ENCODE measurements at places on chromosomes 4 and X.

GRCh38 chrX:133610056-133610455, 194.8 kb upstream of the GPC4 start:
- H3K27me3 ChIP-seq, result no peaks in the 10 kb centered on the region
- no peak for DNase-seq
- H3K36me3 ChIP-seq, result no peaks in the 10 kb centered on the region

DNA sequence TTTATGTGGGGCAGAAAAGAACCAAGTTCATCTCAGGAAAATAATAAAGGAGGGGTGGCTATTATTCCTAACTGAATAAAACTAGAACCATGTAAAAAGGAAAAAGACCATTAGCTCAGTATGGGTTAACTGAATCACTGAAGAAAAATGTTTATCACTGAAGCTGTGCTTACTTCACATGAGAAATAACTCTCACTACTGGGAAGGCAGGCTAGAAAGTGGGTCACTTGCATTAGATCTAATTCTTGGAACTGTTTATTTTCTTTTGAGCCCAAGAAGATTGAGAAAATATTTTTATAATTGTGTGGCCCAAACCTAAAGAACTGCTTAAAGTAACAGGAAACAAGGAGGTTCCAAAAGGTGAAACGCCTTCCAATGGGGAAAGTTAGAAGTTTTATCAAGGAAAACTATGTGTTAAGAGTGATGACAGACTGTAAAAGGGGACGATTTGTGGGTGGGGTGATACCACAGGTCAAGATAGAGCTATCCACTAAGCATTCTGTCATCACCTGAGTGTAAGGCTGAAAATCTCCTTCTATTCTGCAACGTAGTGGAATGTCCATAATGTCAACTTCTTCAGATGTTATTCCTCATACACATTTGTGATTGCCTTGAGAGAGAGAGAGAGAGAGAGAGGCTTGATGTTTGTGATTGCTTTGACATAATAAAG, 1083.5 kb downstream of the PCDH7 start:
- no peaks in the 10 kb centered on the region for H3K36me3 ChIP-seq
- H3K27ac ChIP-seq, result no peak overlapping the region
- no peak for DNase-seq
- H3K4me1 ChIP-seq, result no peaks in the 10 kb centered on the region
- no peak overlapping the region for H3K4me3 ChIP-seq

- H3K36me3 ChIP-seq, result no peaks in the 10 kb centered on the region
- no peaks in the 10 kb centered on the region for H3K4me1 ChIP-seq
- H3K27me3 ChIP-seq, result no peaks in the 10 kb centered on the region
- H3K4me3 ChIP-seq, result no peak overlapping the region
- DNase-seq, result no peak
Observed at GRCh38 chr4:86152454-86152853, 207.4 kb downstream of the MAPK10 start.

- H3K36me3 ChIP-seq, result no peaks in the 10 kb centered on the region
- H3K4me1 ChIP-seq, result no peaks in the 10 kb centered on the region
- no peak overlapping the region for H3K27ac ChIP-seq
- no peaks in the 10 kb centered on the region for H3K27me3 ChIP-seq
- no peak for DNase-seq
Observed at GRCh38 chr4:69970071-69970470, 4.5 kb upstream of the CSN2 start.

DNA sequence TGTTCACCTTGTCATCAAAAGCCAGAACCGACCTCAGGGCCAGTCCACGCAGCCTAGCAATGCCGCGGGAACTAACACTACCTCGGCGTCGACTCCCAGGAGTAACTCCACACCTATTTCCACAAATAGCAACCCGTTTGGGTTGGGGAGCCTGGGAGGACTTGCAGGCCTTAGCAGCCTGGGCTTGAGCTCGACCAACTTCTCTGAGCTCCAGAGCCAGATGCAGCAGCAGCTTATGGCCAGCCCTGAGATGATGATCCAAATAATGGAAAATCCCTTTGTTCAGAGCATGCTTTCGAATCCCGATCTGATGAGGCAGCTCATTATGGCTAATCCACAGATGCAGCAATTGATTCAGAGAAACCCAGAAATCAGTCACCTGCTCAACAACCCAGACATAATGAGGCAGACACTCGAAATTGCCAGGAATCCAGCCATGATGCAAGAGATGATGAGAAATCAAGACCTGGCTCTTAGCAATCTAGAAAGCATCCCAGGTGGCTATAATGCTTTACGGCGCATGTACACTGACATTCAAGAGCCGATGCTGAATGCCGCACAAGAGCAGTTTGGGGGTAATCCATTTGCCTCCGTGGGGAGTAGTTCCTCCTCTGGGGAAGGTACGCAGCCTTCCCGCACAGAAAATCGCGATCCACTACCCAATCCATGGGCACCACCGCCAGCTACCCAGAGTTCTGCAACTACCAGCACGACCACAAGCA, 898 bp downstream of the UBQLN2 start:
- H3K4me1 ChIP-seq, result no peaks in the 10 kb centered on the region
- no peaks in the 10 kb centered on the region for H3K27me3 ChIP-seq
- peak overlapping the region; percentile 77 for H3K27ac ChIP-seq
- H3K36me3 ChIP-seq, result no peaks in the 10 kb centered on the region

DNA sequence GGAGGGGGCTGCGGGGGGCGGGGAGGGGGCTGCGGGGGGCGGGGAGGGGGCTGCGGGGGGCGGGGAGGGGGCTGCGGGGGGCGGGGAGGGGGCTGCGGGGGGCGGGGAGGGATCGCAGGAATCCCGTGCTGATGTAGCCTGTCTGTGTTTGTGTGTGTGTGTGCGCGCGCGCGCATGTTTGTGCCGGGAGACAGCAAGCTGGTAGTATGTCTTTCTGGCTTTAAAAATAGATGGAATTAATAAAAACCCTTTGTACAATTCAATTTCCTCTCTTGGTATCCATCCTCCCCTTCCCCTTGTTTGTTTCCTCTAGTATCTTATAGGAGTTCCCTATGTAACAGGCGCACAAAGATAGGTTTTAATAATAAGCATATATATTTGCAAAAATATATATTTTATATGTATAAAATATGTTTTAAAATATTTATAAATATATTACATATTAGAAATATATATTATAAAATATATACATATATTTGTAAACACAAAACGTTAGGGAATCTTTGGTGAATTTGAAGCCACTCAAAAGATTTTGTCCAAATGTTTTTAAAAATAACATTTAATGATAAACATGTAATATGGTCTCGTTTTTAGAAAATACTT, 782 bp downstream of the ARHGAP24 start:
- DNase-seq, result no peak
- H3K36me3 ChIP-seq, result no peaks in the 10 kb centered on the region
- peaks cover 2% of the 10 kb centered on the region for H3K27me3 ChIP-seq
- peaks cover 5% of the 10 kb centered on the region for H3K4me1 ChIP-seq
- no peak overlapping the region for H3K27ac ChIP-seq

DNA sequence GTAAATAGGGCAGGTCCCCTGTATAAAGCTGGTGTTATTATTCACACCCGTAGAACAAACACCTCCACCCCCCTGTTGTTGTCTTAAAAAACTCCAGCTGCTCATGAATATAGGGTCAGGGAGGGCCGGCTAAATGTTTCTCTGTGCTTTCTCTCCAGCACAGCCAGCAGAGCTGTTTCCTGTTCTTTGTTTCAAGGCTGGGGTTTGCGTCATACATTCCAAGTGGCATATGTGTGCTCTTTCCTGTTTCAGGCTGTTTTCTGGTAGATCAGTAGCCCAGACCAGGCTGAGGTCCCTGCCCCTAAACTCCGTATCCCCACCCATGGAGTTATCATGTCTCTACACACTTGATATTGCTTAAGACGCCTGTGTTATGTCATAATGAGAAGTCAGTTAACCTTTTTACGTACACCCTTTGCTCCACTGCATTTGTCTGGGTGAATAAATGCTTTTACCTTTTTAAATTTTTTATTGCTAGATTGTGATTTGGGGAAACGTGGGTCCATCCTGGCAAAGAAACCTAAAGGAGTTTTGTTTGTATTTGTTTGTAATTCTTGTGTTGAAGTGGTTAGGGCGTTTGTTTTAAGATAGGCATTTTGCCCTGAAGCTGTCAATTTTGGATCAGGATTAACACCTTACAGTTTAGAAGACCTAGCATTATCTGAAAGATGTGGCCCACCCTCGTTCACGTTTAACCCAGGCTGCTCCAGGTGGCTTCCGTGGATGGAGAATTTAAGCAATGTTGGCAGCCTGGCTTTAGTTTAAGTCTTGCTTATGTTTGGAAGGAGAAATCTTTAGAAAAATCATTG, 3.3 kb downstream of the KLF3 start:
- H3K36me3 ChIP-seq, result no peaks in the 10 kb centered on the region
- DNase-seq, result no peak
- H3K27ac ChIP-seq, result peak overlapping the region; percentile 70
- H3K4me3 ChIP-seq, result peak overlapping the region; percentile 61

GRCh38 chr4:99669084-99669483, 11.5 kb upstream of the C4orf54 start:
- no peak overlapping the region for H3K27ac ChIP-seq
- no peak for DNase-seq
- H3K4me1 ChIP-seq, result no peaks in the 10 kb centered on the region

- H3K27me3 ChIP-seq, result no peaks in the 10 kb centered on the region
- no peak overlapping the region for H3K27ac ChIP-seq
- no peaks in the 10 kb centered on the region for H3K4me1 ChIP-seq
- H3K36me3 ChIP-seq, result no peaks in the 10 kb centered on the region
Observed at GRCh38 chrX:115363372-115363771, 73.9 kb downstream of the LUZP4 start.

DNA sequence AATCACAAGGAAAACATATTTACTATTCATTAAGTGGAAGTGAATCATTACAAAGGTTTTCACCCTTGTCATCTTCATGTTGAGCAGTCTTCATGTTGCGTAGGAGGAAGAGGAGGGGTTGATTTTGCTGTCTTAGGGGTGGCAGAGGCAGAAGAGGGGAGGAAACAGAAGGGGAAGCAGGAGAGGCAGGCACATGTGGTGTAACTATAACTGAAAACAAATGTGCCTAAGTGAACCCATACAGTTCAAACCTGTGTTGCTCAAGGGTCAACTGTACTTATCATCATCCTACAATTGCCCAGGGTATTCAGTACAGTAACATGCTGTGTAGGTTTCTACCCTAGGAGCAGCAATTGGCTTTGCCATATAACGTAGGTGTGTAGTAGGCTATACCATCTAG, 47.2 kb downstream of the SYNPO2 start:
- H3K36me3 ChIP-seq, result no peaks in the 10 kb centered on the region
- no peak overlapping the region for H3K4me3 ChIP-seq
- H3K27ac ChIP-seq, result no peak overlapping the region
- no peaks in the 10 kb centered on the region for H3K4me1 ChIP-seq
- peaks cover 2% of the 10 kb centered on the region for H3K27me3 ChIP-seq
- no peak for DNase-seq

DNA sequence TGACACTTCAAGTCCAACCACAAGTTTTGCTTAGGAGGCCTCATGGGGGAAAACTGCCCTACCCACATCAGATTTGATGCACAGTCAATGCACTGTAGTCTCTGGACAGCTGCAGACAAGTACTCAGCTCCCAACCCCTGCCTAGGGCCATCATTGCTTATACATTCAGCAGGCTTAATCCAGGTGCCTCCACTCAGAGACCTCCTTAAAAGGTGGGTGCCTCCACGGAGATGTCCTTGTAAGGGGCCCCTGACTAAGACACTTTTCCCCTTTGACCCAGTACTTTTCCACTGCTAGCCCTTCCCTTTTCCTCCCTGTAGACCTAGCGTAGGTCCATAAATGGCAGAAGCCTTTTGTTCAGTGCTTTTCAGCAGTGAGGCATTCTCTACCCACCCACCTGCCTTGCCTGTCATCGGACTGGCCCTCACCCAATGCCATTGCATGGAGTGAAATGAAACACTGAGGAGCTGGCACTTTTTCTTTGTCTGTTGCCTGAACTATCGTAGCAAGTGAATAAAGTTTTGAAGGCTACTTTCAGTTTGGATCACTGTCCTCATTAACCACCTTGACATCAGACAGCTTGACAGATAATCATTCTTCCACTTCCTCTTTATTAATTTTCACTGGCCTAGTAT, 23.8 kb upstream of the PLK4 start:
- peak overlapping the region; percentile 84 for H3K27ac ChIP-seq
- peak; percentile 60 for DNase-seq
- no peaks in the 10 kb centered on the region for H3K27me3 ChIP-seq
- peak overlapping the region; percentile 59 for H3K4me3 ChIP-seq

DNA sequence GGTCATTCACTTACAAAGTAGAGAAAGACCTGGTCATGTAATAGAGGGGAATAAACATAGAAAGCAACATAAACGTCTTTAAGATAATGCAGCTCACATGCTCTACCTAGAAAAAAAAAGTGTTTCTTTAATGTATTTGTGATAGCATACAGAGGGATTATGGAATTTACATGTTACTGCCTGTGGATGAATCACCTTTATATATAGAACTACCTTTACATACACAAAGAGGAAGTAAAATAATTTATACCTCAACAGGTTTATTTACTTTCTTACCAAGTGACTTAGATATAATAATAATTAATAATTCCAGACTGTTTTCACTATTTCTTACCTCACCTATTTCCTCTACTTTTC, 81.5 kb downstream of the PPP3CA start:
- H3K4me3 ChIP-seq, result no peak overlapping the region
- H3K27me3 ChIP-seq, result no peaks in the 10 kb centered on the region
- H3K36me3 ChIP-seq, result no peaks in the 10 kb centered on the region
- no peak overlapping the region for H3K27ac ChIP-seq

DNA sequence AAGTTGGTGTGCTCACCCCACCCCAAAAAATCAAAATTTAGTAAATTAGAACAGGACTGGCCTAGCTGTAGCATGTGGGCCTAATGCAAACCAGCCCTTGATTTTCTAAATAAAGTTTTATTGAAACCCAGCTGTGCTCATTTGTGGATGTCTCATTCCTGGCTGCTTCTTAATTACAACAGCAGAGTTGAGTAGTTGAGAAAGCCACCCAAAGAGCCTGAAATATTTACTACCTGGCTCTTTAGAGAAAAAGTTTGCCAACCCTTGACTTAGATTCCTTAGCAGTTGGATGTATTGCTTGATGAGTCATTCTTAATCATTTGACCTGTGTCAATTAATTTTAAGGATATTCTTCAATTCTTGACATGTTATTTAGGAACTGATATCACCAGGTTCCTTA, 168.3 kb upstream of the PUDP start:
- H3K27ac ChIP-seq, result no peak overlapping the region
- H3K4me3 ChIP-seq, result no peak overlapping the region
- no peak for DNase-seq

GRCh38 chrX:45006002-45006800, 133.2 kb downstream of the KDM6A start:
- no peak for DNase-seq
- no peaks in the 10 kb centered on the region for H3K36me3 ChIP-seq
- no peak overlapping the region for H3K4me3 ChIP-seq

DNA sequence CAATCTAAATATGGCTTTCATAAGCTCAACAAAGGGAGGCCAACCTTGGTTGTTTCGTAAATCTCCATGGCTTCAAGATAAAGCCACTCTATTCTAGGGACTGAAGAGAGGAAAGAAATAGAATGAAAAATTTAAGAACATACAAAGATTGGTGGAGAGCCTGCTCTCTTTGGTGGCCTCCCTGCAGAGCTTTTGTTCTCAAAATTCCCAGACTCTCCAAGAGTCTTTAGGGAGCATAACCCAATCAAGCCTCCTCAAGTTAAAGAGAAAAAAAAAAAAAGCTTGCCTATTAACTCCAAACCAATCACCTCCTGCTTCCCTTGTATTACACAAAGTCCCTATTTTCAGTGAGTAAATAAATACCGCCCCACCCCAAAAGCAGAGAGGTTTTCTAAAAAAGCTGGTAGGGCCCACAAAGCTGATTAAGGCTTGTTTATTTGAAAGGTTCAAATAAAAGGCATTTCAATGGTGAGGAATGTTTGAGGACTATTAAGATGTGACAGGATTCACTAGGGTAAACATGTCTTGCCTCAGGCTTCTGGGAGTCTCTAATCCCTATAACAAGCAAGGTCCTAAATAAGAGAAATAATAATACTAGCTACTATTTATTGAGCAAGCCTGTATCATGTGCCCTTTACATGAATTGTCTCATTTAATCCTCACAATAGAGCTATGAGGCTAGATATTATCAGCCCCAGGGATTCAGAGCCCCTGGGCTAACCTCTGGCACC, 71.6 kb downstream of the GPC3 start:
- no peak for DNase-seq
- H3K36me3 ChIP-seq, result no peaks in the 10 kb centered on the region
- no peak overlapping the region for H3K4me3 ChIP-seq
